DMS153 (cell line): ENCODE measurements at places on chromosomes 5 and 9.

DNA sequence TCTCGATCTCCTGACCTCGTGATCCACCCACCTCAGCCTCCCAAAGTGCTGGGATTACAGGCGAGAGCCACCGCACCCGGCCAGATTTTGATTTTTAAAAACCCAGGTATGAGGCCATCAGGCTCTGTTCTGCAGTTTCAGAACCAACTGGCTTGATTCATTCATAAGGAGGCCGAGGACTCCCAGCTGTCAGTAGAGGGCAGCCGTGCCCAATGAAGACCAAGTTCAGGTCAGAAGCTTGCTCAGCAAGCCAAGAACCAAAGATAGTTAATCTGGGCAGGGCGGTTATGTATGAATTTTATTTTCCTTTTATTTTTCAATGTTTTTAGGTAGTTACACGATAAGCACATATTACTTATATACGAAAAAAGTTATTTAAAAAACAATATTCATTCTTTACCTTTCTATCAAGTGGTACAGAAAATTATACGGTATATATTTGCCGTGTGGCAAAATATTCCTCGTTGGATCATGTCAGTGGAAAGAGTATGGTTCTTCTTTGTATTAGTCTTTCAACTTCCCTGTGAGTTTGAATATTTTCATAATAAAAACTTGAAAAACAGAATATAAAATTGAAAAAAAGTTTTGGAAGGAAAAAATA, 18.0 kb downstream of the MGAT1 start:
- DNase-seq, result no peak

GRCh38 chr9:93040409-93040808, 18.1 kb upstream of the SUSD3 start:
- no peak for DNase-seq

DNA sequence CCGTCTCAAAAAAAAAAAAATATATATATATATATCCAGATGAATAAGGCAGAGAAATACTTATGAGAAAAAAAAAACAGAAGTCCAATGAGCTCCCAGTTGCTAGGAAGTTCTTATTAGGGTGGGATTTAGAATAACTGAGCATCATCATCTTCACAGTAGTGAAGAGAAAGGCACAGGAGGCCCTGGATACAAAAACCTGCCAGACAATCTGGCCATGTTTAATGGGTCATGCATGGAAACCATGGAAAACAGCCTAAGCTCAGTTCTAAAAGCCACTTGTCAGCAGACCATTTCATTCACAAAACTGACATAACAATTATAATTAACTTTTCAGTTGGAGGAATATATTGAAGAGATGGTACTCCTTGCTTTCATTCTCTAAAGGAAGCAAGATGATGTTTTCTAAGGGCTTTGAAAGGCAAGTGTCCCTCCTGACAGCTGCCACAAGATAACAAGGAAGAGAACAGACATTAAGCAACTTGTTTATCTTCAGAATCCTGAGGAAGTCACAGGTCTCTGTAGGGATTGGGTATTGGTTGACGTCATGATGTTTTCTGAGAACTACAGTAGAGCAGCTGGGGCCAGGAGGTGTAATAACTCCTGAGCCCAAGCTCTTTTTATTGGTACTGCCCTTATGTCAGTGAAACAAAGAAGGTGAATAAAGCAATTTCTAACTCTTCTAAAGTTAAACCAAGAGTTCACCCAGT, 463.1 kb downstream of the DMAC1 start:
- peak; percentile 58 for DNase-seq

DNA sequence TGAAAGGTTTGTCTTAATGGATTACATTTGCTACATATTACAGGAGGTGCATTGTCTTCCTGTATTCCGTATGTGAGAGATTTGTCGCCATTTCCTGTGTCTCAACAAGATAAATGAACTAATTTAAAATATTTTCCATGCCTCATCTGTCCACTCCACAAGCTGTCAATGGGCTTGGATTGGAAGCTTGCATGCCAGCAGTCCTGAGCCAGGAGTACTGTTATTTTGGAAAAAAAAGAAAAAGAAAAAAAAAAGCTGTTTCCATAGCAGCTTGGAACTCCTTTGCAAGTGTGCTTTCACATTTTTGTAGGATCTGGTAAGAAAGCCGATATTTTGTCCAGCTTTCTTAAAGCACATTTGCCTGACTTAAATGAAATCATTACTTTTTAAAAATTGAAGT, 330.8 kb downstream of the KDM4C start:
- DNase-seq, result no peak

- DNase-seq, result no peak
Observed at GRCh38 chr9:117412841-117413240, 2.0 kb downstream of the ASTN2 start.

DNA sequence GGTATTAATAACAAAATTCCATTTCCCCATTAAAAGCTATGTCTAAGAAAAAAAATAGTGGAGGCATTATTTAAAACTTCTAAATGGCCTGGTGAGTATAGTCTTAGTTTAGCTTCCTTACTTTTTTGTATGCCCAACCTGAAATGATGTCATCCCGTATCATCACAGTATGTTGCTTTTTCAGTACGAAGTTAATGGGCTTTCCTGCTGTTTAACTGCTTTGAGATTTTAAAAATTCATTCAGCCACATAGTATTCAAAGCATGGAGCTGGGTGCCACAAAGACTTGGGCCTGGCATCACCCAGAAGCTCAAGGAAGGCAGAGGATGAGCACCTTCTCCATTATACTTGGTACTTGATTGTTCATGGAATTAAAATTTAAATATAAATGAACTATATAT, 7.4 kb downstream of the F2RL2 start:
- no peak for DNase-seq

DNA sequence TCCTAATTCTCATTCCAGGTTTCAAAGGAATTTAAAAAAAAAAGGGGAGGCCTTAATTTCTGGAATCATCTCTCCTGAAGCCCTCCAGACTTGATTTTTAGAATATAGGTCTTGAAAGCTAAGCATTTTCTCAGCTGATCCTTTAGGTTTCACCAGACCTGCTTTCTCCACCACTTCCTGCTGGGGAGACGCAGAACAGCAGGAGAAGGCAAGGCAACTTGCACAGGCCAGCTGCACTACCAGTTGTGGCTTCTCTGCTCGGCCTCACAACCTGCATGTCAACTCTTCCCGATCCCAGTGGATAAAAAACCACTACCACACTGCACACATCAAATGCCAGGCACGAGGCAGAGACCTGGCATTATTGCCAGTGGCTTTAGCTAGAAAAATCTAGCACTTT, 119.8 kb downstream of the SIL1 start:
- DNase-seq, result no peak

DNA sequence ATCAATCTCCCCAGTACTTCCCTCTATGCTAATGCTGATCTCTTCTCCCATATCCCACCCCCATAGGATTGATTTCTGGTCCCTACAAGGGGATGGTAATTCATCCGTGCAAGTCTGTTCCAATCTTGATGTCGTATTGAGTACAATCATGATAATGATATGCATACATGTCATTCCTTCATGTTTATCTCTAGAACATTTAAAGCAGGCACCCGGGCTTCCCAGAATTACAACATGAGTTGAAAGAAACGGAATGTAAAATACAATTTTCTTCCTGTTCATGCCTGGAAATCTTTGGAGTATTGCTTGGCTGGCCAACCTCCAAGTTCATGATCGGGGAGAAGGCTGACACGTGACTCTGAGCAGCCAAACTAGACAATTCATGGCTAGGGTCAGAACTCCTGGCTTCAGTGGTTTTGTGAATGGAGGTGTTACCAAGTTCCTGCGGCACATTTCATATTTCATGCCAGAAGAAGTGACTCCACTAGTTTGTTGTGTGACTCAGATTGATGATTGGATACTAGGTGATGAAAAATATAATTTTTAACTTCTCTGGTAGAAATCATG, 66.6 kb downstream of the C9orf152 start:
- no peak for DNase-seq

DNA sequence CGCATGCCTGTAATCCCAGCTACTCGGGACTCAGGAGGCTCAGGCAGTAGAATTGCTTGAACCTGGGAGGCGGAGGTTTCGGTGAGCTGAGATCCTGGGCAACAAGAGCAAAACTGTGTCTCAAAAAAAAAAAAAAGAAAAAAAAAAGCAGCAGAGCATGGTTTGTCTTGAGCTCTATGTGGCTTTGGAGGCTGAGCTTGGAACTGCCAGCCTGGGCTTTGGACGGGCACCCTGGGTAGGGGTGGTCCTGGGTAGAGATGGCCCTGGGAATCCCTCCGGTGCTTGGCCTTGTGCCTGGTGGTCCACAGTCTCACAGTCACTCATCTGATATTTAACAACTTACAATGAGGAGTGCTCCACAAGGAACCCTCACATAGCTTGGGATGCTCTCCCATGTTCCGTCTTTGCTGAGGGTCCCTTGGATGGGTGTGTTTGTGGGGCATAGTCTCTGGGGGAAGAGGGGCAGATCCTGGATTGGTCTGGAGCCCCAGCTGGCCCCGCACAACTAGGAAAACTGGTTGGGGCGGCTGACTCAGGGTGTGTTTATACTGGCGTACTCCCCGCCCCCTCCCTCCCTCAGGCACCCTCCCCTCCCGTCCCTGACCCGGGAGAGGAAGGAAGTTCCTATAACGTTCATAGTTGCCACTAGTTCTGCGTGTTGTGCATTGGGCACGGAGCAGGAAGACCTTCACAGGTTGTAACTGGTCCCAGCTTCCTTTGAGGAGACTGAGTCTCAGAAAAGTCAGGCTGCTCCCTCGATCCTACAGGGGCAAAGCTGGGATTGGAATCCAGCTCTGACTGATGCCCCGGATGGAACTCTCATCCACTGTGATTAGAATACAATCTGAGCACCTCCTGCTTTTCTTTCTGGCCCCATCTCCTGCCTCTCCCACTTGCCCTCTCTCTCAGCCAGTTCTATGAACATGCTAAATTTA, 11.2 kb downstream of the IER5L start:
- DNase-seq, result peak; percentile 72

DNA sequence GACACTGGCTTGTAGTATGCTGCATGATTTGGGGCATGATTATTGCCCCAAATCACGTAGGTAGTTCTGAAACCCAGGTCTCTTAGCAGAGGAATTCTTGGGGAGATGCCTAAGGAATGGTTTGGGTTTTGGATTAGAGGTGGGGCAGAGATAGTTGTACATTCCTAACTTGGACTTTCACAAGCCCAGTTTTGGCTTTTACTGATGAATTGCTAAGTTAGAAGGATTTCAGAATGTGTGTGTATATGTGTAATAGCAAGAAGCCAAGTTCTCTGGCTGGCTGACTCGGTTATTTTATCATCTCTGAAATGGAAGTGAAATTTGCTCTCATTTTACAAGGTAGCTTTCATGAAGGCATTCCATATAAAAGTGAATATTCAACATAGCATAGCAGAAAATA, 23.8 kb upstream of the ZNF131 start:
- DNase-seq, result no peak

- DNase-seq, result no peak
Observed at GRCh38 chr9:68651280-68651893, 53.7 kb upstream of the PIP5K1B start.

GRCh38 chr5:35908814-35909213, 29.6 kb downstream of the CAPSL start:
- DNase-seq, result no peak

- DNase-seq, result no peak
Observed at GRCh38 chr9:80320480-80320879, 748.7 kb downstream of the TLE4 start.

- peak; percentile 51 for DNase-seq
Observed at GRCh38 chr9:93028448-93029006, 30.0 kb upstream of the SUSD3 start.

GRCh38 chr9:4866239-4866969, 73.7 kb downstream of the RCL1 start:
- no peak for DNase-seq

GRCh38 chr9:116288658-116289057, 135.1 kb downstream of the PAPPA start:
- DNase-seq, result no peak

DNA sequence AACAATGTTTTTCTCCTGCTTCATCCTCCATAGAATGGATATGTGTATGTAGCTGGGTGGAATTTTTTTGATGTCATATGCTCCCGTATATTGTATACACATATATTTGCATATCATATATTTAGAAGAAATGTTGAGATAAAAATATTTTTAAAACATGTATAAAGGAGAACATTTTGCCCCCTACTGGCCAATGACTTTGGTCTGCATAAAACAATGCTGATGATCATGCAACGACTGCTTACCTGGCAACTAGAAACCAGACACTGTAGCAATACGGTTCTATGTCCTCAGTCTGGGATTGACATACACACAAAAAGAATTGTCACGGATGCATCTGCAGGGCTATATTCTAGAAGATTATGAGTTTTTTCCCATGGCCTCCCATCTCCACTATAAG, 503.6 kb downstream of the ELAVL2 start:
- no peak for DNase-seq

GRCh38 chr5:135491552-135492318, 39.6 kb upstream of the TIFAB start:
- DNase-seq, result peak; percentile 81

DNA sequence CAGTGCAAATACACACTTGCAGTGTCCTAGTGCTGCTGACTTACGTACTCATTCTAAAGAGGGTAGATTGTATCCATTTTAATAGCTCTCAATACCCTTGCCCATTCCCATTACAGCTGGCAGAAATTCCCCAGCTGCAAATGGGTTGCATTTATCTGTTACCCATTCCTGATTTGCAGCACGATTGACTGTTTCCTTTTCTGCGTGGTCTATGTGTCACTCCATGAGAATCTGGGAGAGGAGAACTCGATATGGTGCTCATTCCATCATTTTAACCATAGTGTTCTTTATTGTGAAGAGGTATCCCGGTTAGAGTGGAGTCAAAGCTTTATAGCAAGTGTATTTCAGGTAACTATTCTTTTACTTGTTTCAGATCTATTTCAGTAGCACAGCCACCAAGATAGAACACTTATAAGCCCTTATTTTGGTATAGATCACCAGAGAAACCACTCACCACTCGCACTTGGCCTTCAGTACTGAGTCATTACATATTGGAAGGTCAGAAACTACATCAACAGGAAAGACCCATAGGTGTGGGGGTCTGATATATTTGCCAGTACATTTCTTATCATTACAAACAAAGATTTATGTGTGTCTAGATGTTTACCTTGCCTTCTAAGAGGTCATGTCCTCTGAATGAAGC, 139.5 kb downstream of the MUSK start:
- no peak for DNase-seq

DNA sequence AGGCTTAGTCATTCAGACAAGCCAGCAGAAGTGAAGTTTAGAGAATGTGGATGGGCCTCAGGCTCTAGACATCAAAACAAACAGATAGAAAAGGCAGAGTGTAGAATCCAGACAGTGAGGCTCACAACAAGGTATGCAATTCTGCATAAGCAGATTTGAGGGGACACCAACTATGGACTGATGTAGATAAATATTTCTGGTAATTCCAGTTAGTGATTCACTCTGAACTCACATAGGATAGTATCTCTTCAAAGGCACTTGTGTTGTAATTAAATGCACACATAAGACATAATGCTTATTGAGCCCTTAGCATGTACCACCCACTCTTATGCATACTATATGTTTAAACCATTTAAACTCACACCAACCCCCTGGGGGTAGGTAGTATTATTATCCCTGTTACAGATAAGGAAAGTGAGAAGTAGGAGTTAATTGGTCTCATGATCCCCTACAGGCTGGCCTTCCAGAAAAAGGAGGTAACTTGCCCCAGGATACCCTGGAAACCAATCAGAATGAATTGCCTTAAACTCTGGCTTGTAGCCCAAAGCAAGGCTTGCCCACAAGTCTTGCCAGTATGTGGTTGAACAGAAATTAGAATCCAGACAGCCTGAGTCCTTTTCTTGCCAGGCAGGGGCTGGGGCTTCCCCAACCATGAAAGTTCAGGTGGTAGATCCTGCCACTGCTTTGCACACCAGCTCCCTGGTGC, 39.5 kb upstream of the HSPB3 start:
- no peak for DNase-seq

- no peak for DNase-seq
Observed at GRCh38 chr9:19122490-19123042, 4.7 kb downstream of the PLIN2 start.
